NCI-H2107 (cell line): ENCODE measurements at places on chromosomes 6 and 20.

DNA sequence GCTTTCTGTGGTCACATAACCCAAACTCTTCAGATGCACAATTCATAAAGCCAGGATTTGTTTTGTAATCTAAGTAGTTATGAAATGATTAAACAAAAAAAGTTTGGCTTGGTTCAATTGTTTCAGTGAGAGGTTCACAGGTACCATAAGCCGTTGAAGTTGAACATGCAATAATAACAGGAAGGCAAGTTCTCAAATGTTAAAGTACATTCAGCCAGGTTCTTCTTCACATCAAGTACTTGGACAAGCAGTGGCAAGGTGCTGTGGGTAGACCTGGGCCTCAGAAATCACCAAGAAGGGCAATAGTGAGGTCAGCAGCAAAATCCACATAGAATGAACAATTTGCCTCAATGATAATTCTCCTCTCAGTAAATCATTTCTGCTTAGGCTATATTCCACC lies 175.5 kb downstream of the EPM2A start:
- no peak for DNase-seq

DNA sequence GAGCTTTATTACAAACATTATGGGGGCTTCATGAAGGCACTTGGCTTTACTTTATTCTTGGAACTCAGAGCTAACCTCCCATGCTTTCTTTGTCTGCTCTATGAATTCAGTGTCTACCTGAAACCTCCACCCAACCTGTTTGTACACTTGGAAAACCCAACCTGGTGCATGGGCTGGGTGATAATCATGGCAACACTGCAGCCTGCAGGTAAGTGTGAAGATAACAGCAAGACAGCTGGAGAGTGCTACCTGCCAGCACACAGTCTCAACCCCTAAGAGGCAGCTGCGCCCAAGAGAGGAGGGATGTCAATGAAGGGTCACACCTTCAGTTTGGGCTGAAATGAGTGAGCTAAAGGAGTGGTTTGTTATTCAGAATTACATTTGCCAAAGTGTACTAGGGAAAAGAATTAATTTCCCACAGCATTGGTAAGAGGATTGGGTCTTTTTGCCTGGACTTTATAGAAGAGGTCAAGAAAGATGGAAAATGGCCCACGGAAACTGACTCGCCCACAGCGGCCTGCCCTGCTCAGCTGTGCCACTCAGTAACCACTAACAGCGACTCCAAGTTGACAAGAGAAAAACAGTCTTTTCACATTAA lies 24.4 kb downstream of the FOXQ1 start:
- DNase-seq = no peak

DNA sequence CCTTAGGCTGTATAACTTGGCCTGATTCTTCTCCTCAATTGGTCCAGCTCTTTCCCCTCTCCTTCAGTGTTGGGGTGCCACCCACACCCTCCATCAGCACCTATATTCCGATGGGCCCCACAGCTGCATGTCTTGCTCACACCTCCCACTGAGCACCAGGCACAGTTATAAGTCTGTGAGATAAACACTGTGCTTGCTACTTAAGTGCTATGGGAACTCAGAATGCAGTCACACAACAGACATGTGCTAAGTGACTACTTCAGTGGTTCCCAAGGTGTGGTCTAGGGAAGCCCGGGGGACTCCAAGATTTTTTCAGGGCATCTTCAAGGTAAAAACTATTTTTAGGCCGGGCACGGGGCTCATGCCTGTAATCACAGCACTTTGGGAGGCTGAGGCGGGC lies 7.3 kb downstream of the ZC3H12D start:
- DNase-seq = no peak

- no peak for DNase-seq
These were observed 32.5 kb downstream of the MGME1 start for GRCh38 chr20:18001131-18001921.

- DNase-seq = no peak
These were observed 8.2 kb downstream of the CUL7 start for GRCh38 chr6:43045371-43045930.

DNA sequence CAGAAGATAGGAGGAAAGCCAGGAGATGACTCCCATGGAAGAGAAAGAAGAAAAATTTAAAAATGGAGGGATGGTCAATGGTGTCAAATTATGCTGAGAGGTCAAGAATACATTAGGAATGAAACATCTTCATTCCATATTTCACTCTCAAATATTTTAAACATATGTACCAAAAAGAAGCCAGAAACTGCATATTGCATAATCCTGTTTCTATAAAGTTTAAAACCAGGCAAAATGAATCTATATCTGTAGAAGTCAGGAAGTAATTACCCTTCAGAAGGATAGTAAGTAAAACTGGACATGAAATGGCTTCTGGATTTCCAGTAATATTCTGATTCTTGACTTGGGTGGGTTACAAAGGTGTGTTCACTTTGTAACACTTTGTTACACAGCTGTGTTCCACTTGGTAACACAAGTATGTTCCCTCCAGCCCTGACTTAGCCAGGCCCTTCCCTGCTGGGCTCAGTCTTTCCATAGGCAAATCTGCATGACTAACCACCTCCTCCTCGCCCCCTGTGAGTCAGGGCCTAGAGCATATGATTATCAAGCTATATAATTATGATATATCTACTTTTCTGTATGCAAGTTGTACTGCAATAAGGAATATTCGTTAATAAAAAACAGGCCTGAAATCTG lies 20.2 kb upstream of the C6orf141 start:
- no peak for DNase-seq

- DNase-seq = no peak
These were observed 3.2 kb upstream of the CHD6 start for GRCh38 chr20:41621421-41621820.

- DNase-seq = no peak
These were observed 898.8 kb downstream of the KIF16B start for GRCh38 chr20:15674253-15675060.

- no peak for DNase-seq
These were observed 71.3 kb downstream of the MANEA start for GRCh38 chr6:95648636-95649035.

DNA sequence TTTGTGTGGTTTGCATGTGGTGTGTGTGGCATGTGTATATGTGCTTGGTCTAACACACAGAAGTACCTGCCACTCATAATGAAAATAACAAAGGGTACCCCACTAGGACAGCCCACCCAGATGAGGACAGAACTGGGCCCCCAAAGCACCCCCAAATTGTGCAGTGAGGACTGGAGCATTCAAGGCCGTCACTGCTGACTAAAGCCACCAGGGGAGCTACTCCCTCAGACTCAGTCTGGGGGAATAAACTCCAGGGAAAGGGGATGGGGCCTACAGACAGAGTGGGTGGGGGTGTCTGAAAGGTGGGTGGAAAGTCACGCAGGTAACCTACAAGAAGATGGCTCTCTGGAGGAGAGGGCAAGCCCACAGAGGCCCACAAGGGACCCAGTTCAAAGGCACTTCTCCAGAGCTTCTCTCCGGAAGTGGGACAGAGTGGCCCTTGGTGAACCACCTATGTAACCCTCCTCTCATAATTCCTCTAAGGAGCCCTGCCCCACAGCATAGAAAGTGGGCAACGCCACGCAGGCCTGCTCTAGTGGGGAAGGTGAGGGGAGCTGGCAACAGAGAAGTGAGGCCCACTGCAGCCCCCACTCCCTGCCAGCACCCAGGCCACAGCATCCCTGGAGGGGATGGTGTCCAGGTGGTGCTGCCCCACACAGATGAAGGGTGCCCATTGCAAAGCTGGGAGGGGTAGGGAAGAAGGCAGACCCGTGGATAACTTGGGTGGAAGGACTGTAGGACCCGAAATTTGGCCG lies 122.8 kb upstream of the MAFB start:
- DNase-seq = no peak

DNA sequence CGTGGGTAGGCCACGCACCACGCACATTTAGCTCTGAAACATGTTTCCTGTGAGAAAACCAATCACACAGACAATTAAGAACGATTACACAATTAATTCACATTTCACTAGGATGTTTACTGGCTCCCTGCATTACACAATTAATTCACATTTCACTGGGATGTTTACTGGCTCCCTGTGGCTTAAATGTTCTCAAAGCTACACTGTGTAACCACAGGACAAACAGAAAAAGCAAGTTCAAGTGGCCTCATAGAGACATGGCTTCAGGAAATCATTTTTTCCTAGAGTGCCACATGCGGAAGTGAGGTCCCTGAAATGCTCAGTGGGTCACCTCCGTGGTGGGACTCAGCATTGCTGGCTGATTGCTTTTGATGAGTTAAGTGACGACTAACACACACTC lies 61.7 kb upstream of the XRN2 start:
- DNase-seq = no peak

DNA sequence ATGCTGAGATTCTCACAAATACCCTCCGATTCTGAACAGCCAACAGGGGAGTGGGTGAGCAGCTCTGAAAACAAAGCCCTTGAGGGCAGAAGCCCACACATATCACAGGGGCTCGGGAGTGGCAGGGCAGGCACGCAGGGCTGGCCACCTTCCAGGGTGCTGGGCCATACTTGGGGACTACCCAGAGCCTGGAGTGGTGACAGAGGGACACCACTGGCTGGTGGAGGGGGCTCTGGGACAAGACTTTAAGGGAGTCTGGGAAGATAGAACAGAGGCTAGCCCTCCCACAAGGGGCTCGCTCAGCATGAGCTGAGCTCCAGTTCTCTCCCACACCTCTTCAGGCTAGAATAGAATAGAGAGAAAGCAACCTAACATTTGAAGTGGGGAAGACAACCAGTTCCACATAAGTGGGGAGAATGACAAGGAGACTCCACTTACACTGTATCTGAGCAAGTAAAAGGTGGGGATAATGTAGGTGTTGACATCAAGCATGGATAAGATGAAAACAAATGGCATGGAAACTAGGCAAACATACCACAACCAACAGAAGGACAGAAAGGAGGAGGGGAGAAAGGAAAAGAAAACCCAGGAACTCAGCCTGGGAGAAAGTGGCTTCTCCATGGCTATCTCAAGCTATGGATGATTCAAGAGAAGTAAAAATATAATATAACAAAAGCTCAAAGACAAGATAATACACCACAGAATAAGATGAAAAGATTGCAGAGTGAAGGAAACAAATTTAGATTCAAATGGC lies 7.0 kb downstream of the PPIL1 start:
- no peak for DNase-seq

DNA sequence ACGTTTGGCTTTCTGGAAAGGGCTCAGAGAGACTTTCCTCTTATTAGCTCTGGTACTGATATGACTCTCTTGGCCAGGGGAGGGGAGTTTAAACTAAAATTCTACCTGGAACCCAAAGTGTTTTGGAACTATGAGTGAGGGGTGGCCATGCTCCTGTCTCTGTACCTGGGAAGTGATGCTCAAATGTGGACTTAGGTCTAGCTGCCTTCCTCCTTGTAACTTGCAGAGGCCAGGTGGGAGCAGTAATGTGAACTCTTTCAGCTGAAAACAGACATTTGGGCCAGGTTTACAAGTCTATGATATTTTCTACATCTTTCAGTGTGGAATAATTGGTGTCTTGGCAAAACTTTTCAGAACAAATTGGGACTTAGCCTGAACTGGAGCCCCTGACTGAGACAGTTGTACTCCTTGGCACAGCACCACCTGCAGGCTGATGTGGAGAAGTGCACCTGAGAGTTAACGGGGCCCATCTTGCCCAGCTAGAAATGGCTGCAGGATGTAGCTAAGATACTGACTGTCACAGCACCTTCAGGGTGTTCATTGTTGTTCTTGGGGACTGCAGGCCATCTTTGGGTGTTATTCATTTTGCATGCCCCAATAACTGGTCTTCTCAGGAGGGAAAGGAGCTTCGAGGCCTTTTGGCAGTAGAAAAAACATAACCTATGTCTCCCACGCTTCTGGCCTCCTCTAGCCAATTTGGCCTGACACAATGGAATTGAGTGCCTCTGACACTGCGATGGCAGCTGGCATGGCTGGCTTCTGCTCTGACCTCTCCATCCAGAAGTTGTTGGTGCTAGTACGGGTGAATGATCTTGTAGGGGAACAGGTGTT lies 37.1 kb downstream of the CD109 start:
- no peak for DNase-seq

DNA sequence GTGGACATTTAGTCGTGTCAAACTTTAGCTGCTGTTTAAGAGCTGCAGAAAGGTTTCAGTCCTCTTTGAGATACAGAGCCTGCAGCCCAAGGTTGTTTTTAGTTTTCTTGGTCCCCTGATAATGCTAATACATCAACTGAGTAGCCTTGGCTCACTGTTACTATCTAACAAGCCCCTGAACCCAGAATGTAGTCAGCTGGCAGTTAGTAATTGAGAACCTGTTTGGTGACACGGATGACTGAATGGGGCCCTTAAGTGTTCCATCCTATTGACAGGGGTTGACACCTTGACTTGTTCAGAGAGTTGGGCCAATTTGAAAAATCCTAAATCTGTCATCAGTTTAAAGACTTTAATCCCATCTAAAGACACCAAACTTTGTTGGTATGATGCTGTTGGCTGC lies 2.8 kb downstream of the RTN4IP1 start:
- DNase-seq = no peak

DNA sequence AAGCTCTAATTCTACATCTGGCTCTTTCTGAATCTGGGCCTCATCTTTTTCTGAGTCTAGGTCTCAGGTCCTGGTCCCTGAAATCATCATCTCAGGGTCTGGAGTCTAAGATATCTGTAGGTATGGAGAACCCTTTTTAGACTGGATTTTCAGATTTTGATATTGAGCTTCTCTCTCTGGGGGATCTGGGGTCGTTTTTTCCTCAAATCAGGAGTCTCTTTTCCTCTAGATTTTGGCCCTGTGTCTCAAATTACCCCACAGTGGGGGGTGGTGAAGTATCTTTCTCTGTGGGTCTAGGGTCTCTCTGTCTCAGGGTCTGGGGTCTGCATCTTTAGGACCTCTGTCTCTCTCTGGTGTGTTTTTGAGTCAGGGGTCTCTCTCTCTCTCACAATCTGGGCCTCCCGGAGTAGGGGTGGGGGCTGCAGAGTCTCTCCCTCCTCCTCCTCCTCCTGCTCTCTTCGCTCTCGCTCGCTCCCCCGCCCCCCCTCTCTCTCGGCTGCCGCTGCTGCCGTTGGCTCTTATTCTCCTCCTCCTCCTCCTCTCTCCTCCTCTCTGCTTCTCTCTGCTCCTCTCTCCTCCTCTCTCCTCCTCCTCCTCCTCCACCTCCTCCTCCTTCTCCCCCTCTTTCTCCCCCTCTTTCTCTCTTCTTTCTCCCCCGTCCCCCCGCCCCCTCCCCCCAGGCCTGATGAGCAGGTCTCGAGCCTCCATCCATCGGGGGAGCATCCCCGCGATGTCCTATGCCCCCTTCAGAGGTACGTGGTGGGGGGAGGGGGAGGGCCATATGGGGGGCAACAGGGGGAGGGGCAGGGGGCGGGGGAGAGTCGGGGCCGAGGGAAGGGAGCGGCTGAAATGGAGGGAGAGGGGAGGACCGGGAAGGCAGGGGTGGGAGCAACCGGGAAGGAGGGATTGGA lies at the start of gene SYNGAP1:
Gene SYNGAP1, plus strand, starts transcription at position 486 of the 911 bp plus-strand sequence. Its CDS starts 200 bp downstream, at position 686.
- no peak for DNase-seq
